Left ventricle myocardium inferior (tissue), 1 donor: ENCODE measurements at places on chromosomes 3 and 15. TPM values are rescaled to one million over a fixed set of nuclear protein-coding genes. Genes with fewer than 3 reads are reported as not detected.

The TTLL13 gene
- total RNA-seq: 0.19 TPM

DNA sequence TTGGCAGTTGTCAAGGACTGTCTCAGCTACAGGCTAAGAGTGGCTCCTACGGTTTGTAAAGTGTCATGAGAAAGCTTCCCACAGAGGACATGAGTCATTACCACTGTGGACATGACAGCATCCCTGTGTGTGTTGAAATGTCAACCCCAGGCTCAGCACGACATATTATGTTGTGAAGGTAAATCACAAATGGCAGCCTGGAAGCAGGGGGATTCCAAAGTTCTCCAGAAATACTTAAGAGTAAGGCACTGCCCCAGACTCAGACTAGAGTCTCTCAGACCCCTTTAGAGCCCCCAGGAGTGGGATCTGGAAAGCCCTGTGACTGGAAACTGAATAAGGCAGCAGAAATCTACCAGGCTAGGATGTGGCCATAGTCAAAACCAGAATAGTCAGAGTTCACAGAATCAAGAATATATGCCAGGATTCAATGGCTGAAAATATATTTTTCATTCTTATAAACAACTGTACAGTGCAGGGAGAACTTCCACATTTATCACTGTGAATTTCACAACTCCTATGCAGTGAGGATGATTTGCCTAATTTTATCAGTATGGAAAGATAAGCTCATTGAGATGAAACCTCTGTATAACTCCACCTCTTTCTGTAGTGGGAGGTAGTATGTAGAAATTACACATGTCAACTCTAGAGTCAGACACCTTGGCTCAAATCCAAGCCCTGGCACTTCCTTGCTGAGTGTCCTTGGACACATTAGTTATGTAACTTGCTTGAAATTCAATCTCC lies 237.1 kb upstream of the CFAP20DC start:
- H3K27ac ChIP-seq: no peak overlapping the region
- H3K27me3 ChIP-seq: no peaks in the 10 kb centered on the region
- DNase-seq: no peak
- H3K4me1 ChIP-seq: peaks cover 5% of the 10 kb centered on the region
- no peaks in the 10 kb centered on the region for H3K36me3 ChIP-seq

DNA sequence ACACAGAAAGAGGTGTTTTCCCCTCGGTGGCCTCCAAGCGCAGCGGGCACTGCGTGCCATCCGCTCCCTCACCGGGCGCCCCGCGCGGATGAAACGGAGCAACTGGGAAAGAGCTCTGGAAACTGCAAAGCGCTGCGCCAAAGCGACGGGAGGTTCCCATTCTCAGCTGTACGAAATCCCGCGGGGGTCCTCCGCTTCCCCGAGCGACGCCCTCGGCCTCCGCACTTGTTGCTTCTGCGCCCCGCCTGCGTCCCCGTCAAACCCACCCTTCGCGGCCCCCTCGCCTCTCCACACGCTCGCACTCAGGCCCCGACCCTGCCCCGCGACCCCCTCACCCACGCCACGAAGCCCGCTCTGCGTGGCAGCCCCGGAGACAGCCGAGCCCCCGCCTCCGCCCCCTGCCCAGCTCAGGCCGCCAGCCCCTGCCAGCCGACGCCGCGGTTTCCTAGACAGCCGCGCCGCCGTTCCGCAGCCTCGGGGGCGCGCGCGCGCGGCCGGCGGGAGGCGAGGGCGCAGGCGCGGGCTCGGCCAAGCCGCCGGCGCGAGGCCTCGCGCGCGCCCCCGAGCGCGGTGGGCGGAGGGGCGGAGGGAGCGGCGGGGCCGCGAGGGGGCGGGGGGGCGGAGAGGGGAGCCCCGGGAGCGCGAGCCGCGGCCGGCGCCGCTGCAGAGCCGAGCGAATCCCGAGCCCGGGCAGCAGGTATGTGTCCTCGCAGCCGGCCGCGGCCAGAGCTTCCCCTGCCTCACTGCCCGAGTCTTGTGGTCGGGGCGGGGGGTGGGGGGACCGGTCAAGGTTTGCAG lies at the start of gene TMEM266:
Gene TMEM266 (plus strand): TSS at position 666 of the 798 bp plus-strand sequence. CDS start 74,279 bp downstream, outside the sequence.
- DNase-seq: peak; percentile 39
- peak within 1 kb of the TSS; percentile 72 for H3K4me3 ChIP-seq
- no peaks in the 10 kb centered on the region for H3K36me3 ChIP-seq
- H3K27me3 ChIP-seq: peaks cover 91% of the 10 kb centered on the region
- peaks cover 18% of the 10 kb centered on the region for H3K4me1 ChIP-seq
- no peak within 1 kb of the TSS for H3K27ac ChIP-seq

DNA sequence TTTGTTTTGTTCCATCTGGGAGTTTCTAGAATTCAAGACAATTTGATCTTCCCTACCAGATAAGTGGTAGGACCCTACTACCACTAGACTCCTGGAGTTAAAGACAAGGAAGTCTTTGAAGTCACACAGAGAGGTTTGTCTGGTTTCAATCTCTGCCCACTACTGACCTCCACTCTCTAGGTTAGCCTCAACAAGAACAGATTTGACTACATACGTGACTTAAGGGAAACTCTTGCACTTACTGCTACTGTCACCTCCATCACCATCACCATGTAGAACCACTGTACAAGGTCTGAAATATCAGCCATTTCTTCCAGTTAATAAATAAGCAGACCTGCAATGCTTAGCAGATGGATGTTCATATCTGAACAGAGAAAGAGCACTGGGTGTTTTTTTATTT lies 148.3 kb upstream of the ARHGEF26 start:
- no peaks in the 10 kb centered on the region for H3K36me3 ChIP-seq
- no peak overlapping the region for H3K27ac ChIP-seq
- DNase-seq: no peak
- peaks cover 14% of the 10 kb centered on the region for H3K4me1 ChIP-seq
- no peaks in the 10 kb centered on the region for H3K27me3 ChIP-seq

The TM4SF18 gene
- 11.2 TPM for total RNA-seq
